ENCODE measurements at places on chromosomes 7 and 10. TPM values are rescaled to one million over a fixed set of nuclear protein-coding genes. Genes with fewer than 3 reads are reported as not detected.

The SPDYE8 gene
- not detected for total RNA-seq

DNA sequence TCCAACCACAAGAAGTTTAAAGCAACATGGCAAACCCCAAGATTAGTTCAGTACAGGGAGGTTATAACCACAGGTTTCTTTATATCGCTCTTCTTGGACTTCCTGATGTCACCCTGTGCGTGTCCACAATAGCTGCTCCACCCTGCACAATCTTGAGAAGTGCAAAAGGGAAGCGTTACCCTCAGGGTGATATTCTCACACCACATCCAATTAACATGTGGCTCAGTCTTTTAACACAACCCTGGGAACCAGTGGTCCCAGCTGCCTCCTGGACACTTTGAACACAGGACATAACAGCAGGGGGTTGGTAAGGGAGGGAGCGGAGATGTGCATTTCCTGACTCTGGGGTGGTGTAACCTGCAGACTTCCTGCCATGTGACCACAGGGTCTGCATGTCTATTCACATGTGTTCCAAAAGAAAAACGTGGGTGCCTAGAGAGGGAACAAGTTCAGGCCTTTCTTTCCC, 64.6 kb downstream of the GSAP start:
- no peaks in the 10 kb centered on the region for H3K36me3 ChIP-seq
- H3K4me1 ChIP-seq = peaks cover 54% of the 10 kb centered on the region
- H3K27me3 ChIP-seq = no peaks in the 10 kb centered on the region
- peak overlapping the region; percentile 92 for H3K27ac ChIP-seq

The CPVL gene
- not detected for total RNA-seq

DNA sequence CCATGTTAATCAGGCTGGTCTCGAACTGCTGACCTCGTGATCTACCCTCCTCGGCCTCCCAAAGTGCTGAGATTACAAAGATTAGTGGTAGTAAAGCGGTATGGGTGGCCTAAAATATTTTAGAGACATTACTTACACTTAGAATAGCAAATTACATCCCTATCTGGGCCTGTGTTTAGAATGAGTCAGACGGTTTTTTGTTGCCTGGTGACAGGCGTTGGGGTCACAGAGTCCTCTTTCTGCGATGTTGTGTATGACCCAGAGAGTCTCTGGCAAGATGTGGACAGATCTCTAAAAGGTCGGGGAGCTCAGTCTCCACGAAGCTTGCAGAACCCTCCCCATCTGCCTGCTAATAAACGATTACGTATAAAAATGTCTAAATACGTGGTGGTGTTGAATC, 39.6 kb upstream of the PRKCQ start:
- H3K4me1 ChIP-seq = peaks cover 32% of the 10 kb centered on the region
- no peak overlapping the region for H3K27ac ChIP-seq
- peaks cover 38% of the 10 kb centered on the region for H3K36me3 ChIP-seq
- H3K27me3 ChIP-seq = no peaks in the 10 kb centered on the region
- DNase-seq = no peak
- H3K4me3 ChIP-seq = no peak overlapping the region

The STEAP4 gene
- not detected for total RNA-seq

The CTAGE6 gene
- total RNA-seq = 0.52 TPM

DNA sequence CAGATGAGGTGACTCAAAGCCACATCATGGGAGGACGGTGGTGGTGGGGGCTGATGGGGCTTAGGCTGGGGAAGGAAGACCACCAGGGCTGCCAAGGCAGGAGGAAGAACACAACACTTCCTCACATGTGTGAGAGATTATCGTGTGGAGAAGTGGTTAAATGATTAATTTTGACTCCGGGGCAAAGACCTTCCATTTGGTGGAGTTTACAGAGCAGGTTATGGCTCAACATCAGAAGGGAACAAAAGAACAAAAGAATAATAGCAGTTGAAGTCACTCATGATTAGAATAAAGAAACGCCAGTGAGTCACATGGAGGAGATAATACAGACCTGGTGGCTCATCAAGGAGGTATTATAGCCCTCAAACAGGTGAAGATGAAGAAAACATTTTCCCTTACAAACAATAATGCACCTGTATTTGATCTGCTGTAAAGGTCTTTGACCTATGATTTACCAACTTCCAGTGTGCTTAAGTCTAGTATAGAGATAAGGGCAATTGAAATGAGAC, 170.1 kb downstream of the PKD1L1 start:
- no peak overlapping the region for H3K27ac ChIP-seq
- no peak overlapping the region for H3K4me3 ChIP-seq
- no peaks in the 10 kb centered on the region for H3K36me3 ChIP-seq
- H3K4me1 ChIP-seq = no peaks in the 10 kb centered on the region
- DNase-seq = no peak

- H3K4me1 ChIP-seq = peaks cover 24% of the 10 kb centered on the region
- no peak overlapping the region for H3K4me3 ChIP-seq
Observed at GRCh38 chr10:5897053-5897340, 7.0 kb downstream of the FBH1 start.

- H3K4me1 ChIP-seq = peaks cover 6% of the 10 kb centered on the region
- DNase-seq = no peak
- no peak overlapping the region for H3K4me3 ChIP-seq
- no peak overlapping the region for H3K27ac ChIP-seq
- no peaks in the 10 kb centered on the region for H3K36me3 ChIP-seq
Observed at GRCh38 chr7:30176463-30177109, 41.8 kb downstream of the MTURN start.

The PDE6C gene
- total RNA-seq = not detected

- H3K36me3 ChIP-seq = no peaks in the 10 kb centered on the region
- H3K4me1 ChIP-seq = peaks cover 6% of the 10 kb centered on the region
- no peak for DNase-seq
- H3K27ac ChIP-seq = no peak overlapping the region
- peaks cover 35% of the 10 kb centered on the region for H3K27me3 ChIP-seq
Observed at GRCh38 chr7:146117576-146117975, 975 bp downstream of the CNTNAP2 start.

GRCh38 chr7:16579216-16579615, 52.6 kb downstream of the LRRC72 start:
- no peak for DNase-seq
- no peaks in the 10 kb centered on the region for H3K36me3 ChIP-seq
- H3K27me3 ChIP-seq = peaks cover 13% of the 10 kb centered on the region
- no peaks in the 10 kb centered on the region for H3K4me1 ChIP-seq
- no peak overlapping the region for H3K27ac ChIP-seq

DNA sequence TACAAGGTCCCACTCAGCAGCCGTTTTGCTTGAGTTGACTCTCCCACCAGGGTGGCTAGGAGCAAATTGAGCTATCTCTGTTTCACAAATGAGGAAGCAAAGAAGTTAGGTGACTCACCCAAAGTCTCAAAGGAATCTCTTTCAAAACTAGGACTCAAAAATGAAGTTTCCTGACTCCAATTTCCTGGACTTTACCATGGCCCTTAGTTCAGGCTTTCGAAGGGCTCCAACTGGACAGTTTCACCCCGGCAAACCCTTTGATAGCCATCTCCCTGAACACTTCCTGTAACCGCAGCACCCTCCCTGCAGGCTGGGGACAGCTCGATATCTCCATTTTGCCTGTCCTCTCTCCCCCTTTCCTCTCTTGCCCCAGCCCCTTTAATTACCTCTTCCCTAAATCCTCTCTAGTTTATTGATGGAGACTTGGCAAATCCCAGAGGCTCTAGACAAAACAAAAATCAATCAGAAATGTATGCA, 4.7 kb upstream of the AFAP1L2 start:
- H3K27me3 ChIP-seq = peaks cover 47% of the 10 kb centered on the region
- DNase-seq = no peak
- H3K36me3 ChIP-seq = no peaks in the 10 kb centered on the region
- no peak overlapping the region for H3K4me3 ChIP-seq
- no peaks in the 10 kb centered on the region for H3K4me1 ChIP-seq

The CNPY4 gene
- 10.2 TPM for total RNA-seq

GRCh38 chr10:116907245-116907987, 58.1 kb downstream of the ENO4 start:
- DNase-seq = no peak
- H3K4me1 ChIP-seq = no peaks in the 10 kb centered on the region
- H3K27me3 ChIP-seq = peaks cover 22% of the 10 kb centered on the region

The CH25H gene
- total RNA-seq = 0.16 TPM

GRCh38 chr10:91551856-91552255, 81.0 kb downstream of the PPP1R3C start:
- no peaks in the 10 kb centered on the region for H3K4me1 ChIP-seq
- no peak overlapping the region for H3K27ac ChIP-seq
- H3K36me3 ChIP-seq = no peaks in the 10 kb centered on the region
- no peak for DNase-seq

GRCh38 chr7:42745357-42746059, 166.4 kb downstream of the C7orf25 start:
- H3K36me3 ChIP-seq = no peaks in the 10 kb centered on the region
- no peak overlapping the region for H3K4me3 ChIP-seq
- peak; percentile 26 for DNase-seq
- H3K4me1 ChIP-seq = no peaks in the 10 kb centered on the region
- peaks cover 11% of the 10 kb centered on the region for H3K27me3 ChIP-seq

The STRIP2 gene
- total RNA-seq = 7.9 TPM

DNA sequence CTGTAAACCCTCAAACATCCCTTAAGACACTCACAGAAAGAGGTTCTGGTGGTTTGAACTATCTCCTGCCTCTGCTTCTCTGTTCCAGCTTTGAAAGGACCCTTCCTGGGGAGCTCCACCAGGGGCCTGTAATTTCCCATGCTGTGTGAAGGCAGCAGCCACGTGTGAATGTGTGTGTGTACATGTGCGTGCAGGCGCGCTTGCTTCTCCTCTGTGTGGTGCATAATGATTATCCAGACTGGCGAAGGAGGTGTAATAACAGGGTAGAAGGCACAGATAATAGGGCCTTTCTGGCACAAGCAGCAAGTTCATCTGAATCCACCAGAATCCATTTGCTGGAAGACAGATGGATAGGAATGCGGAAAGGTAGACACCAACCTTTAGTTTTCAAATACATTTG, 466.5 kb downstream of the GRID1 start:
- H3K4me1 ChIP-seq = no peaks in the 10 kb centered on the region
- no peak overlapping the region for H3K27ac ChIP-seq
- DNase-seq = no peak
- no peaks in the 10 kb centered on the region for H3K27me3 ChIP-seq
- no peaks in the 10 kb centered on the region for H3K36me3 ChIP-seq

The GNGT1 gene
- not detected for total RNA-seq

- no peaks in the 10 kb centered on the region for H3K36me3 ChIP-seq
- no peak overlapping the region for H3K4me3 ChIP-seq
- H3K27ac ChIP-seq = no peak overlapping the region
- no peak for DNase-seq
- H3K27me3 ChIP-seq = no peaks in the 10 kb centered on the region
Observed at GRCh38 chr10:6987536-6987945, 407.5 kb upstream of the PRKCQ start.

DNA sequence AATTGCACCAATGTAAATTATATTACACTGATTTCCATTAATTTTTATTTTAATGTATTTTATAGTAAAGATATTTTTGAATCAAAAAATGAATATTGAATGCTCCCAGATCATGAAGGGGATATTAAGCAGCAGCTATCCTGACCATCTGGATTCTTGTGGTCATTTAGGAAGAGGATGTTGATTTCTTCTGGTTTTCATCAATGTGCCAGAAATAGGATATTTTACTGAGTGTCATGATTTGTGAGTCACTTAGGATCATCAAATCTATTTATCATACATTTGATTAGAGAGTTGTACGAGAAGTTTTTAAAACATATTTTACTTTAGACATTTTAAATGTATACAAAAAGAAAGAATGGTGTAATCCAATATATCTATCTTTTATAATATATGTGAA, 366.3 kb upstream of the CHRM2 start:
- H3K4me1 ChIP-seq = no peaks in the 10 kb centered on the region
- H3K4me3 ChIP-seq = no peak overlapping the region
- H3K27ac ChIP-seq = no peak overlapping the region

- no peak overlapping the region for H3K4me3 ChIP-seq
- H3K36me3 ChIP-seq = no peaks in the 10 kb centered on the region
- no peaks in the 10 kb centered on the region for H3K4me1 ChIP-seq
- DNase-seq = no peak
Observed at GRCh38 chr7:27579565-27579964, 83.1 kb downstream of the HIBADH start.

DNA sequence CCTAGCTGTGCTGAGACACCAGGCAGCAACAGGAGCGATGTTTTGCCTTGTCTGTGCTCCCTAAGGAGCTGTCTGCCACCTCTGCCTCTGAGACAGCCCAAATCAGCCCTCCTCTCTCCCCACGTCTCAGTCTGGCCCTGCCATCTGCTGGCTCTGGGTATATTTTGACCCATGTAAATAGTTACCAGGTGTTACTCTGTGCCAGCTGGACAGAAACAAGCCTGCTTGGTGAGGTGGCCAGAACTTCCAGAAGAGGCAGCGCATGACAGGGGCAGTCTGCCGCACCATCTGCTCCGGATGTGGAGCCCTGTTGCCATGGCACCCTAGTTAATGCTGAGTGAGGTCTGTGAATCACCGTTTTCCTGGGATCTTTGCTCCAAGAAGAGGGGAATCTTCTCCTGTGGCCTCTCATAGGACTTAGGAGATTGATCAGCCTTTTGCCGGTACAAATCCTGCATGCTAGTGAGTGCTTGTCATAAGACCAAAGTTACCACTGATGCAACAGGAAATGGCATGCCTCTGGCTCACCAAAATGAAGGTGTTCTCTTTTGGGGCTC, 31.8 kb downstream of the GSTO2 start:
- no peak for DNase-seq
- peaks cover 7% of the 10 kb centered on the region for H3K27me3 ChIP-seq
- peak overlapping the region; percentile 73 for H3K27ac ChIP-seq
- H3K4me1 ChIP-seq = peaks cover 22% of the 10 kb centered on the region
- H3K4me3 ChIP-seq = no peak overlapping the region

The GPC2 gene
- total RNA-seq = 3.9 TPM

The HMX2 gene
- total RNA-seq = not detected

- H3K36me3 ChIP-seq = no peaks in the 10 kb centered on the region
- no peak for DNase-seq
Observed at GRCh38 chr7:18770154-18770811, 274.7 kb downstream of the HDAC9 start.

- no peaks in the 10 kb centered on the region for H3K4me1 ChIP-seq
- DNase-seq = no peak
- no peak overlapping the region for H3K27ac ChIP-seq
- no peaks in the 10 kb centered on the region for H3K36me3 ChIP-seq
- H3K4me3 ChIP-seq = no peak overlapping the region
Observed at GRCh38 chr10:106251573-106251972, 912.9 kb downstream of the SORCS1 start.

The WAPL gene
- 53.3 TPM for total RNA-seq

DNA sequence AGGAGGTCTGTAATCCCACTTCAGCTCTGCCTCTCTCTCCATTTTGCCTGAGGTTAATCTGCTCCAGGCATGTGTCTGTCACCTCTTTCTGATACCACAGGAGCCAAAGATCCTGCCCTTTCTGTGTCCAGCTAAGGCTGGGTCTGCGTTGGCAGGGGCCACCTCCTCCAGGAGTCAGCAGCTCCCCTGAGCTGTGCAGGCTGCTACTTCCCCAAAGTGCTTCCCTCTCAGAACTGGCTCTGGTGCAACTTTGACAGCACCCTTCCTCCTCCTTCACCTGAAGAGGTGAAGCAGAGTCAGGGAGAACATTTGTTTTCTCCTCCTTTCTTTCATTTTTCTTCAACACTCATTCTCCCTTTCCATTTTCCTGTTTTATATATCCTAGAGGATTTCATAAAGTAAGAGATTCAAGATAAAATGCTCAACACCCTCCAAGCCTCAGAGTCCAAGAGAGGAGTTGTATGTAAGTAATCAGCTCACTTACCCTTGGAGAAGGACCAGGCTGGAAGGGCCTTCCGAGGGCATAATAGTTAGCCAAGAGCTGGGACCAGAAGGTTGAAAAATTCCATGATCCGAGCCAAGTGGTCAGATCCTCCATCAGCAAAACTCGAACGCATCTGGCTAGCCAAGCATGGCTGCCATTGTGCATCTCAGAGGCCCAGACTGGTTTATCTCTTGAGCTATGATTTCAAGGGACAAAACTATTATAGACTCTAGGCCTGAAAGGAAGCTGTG, 257.3 kb downstream of the PTEN start:
- no peak overlapping the region for H3K27ac ChIP-seq
- peaks cover 6% of the 10 kb centered on the region for H3K27me3 ChIP-seq
- DNase-seq = no peak
- no peak overlapping the region for H3K4me3 ChIP-seq
- H3K4me1 ChIP-seq = peaks cover 7% of the 10 kb centered on the region
